ENCODE measurements at places on chromosomes 12 and 14.

- DNase-seq: no peak
Measured at GRCh38 chr12:54418441-54419087, 502 bp downstream of the ITGA5 start.

DNA sequence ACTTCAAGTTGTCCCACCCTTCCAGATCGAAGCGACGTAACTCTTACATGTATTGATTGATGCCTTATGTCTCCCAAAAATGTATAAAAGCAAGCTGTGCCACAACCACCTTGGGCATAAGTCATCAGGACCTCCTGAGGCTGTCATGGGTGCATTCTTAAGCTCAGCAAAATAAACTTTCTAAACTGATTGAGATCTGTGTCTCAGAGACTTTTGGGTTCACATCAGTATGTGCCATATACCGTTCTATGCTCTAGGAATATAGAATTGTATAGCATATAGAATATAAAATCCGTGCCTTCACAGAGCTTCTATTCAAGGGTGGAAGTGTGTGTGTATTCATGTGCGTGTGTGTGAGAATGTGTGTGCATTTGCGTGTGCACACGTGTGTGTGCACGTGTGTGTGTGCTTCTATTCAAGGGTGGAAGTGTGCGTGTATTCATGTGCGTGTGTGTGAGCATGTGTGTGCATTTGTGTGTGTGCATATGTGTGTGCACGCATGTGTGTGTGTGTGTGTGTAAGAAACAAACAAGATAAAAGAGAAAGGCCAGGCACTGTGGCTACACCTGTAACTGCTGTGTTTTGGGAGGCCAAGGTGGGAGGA, 11.5 kb upstream of the STX2 start:
- DNase-seq: no peak

DNA sequence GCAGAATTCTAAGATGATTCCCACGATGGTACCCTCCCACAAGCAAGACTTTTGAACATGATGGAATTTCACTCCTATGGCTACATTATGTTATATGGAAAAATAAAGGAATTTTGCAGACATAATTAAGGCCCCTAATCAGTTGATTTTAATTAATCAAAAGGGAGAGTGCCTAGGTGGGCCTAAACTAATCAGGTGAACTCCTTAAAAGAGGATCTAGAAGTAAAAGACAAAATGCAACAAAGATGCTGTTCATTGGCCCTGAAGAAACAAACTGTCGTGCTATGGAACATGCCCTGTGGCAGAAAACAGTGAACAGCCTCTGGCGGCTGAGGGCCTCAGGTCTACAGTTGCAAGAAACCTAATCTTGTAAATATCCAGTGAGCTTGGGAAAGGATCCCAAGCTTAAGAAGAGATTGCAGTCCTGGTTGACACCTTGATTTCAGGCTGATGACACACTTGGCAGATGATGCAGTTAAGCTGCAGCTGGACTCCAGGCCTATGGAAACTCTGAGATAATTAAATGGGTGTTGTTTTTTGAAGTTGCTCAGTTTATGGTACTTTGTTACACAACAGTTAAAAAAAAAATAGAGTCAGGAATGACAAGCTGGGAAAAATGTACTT, 13.8 kb downstream of the TMCC3 start:
- DNase-seq: no peak

- no peak for DNase-seq
Measured at GRCh38 chr14:94964181-94964580, 193.1 kb downstream of the DICER1 start.

DNA sequence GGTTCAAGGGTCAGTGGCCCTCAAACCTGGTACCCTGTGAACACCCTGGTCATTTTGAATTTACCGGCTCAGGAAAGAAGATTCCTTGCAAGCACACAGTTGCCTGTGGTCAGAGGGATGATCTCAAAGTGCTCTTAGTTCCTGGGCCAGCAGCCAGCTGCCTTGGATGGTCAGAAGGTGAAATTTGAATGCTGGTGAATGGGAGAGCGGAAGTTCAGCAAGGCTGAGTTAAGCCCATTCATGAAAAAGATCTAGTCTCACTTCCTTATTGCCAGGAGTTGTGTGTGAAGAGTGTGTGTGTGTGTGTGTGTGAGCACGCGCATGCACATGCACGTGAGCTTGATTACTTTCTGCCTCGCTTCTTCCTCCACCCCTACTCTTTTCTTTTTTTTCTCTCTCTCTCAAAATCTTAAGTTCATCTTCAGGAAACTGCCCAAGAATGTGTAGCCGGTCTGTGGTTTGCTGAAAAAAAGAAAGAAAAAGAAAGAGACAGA, 155.5 kb upstream of the CCND2 start:
- no peak for DNase-seq

GRCh38 chr12:52434760-52435530, 774 bp upstream of the KRT75 start:
- no peak for DNase-seq

DNA sequence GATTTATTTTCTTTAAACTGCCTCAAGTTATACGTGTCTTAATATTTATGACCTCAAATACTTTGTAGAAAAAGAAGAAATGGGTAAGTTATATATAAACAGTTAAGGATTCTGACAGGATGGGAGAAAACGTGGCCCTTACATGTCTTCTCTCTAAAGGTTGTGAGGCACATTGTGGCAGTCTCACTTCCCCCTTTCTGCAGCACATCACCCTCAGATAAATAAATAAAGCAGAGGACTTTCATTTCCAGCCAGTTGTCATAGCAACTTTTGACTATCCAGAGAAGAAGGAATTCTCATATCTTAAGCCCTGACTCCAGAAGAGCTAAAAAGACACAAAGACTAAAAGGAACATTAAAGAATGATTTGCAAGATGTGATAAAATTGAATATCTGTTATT, 28.8 kb upstream of the CEP83 start:
- DNase-seq: no peak

DNA sequence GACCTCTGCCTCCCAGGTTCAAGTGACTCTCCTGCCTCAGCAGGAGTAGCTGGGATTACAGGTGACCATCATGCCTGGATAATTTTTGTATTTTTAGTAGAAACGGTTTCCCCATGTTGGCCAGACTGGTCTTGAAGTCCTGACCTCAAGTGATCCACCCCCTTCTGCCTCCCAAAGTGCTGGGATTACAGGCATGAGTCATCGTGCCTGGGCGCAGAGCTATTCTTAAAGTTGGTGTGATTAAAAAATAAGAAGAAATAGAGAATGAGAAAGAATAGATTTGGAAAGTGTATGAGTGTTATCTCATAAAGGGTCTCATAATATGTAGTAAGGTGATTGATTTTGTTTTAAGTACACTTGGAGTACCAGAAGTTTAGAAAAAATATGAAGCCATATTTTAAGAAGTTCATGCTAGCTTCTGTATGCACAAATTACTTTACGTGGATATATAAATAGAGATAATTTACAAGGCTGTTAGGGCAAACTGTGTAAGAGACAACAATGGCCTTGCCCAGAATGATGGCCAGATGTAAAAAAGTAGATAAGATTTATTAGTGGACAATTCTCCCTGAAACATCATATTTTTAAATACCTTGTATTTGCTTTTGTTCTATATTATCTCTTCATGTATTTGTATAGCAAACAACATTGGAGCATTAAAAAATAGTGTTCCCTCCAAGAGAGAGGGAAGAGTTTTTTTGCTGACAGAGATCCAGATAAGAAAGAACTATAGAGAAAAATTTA, 1108.5 kb downstream of the SLC16A7 start:
- DNase-seq: no peak

GRCh38 chr12:118011377-118011776, 5.1 kb upstream of the RFC5 start:
- no peak for DNase-seq

- no peak for DNase-seq
Measured at GRCh38 chr12:117522559-117522958, 161.1 kb upstream of the NOS1 start.

DNA sequence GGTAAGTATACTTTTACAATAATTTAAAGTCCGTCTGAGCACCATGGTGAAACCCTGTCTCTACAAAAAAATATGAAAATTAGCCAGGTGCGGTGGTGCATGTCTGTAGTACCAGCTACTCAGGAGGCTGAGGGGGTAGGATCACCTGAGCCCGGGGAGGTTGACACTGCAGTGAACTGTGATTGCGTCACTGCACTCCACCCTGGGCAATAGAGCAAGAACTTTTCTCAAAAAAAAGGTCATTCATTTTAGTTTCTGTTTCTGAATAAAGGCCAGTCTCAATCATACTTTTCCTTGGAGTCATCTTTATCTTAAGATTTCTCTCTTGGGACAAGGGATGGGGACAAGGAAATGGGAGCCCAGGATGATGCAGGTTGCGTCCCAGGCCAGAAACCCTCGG, 12.9 kb downstream of the ANKRD13A start:
- no peak for DNase-seq

- no peak for DNase-seq
Measured at GRCh38 chr12:79532907-79533288, 157.9 kb downstream of the PAWR start.

DNA sequence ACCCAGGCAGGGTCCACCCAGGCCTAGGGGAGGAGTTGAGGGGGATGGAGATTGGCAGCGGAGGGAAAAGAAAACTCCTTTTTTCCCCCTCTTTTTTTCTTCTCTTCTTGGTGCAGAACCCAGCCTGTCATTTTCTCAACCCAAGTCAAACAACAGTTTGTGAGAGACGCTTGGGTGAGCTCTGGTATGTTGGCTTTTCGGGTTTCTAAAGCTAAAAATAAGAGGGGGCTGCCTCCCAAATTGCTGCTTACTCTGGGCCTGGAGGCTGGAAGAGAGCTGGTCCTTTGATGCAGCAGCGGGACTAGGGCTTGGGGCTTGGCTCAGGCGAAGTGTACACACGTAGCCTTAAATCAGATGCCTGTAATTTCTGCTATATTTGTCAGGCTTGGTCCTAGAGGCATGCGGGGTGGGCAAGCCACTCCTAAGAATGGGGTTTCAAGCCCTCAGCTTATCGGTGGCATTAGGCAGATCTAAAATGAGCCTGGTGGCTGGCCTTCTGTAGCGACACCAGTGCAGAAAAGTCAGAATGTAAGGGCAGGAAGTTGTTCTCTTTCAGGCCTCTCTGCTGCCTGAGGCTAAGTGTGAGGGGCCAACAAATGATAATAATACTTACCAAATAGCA, 816 bp upstream of the SLC8A3 start:
- no peak for DNase-seq

- DNase-seq: no peak
Measured at GRCh38 chr14:57831981-57832380, 33.9 kb downstream of the SLC35F4 start.

GRCh38 chr12:57241402-57242310, 9.3 kb downstream of the STAC3 start:
- DNase-seq: no peak

DNA sequence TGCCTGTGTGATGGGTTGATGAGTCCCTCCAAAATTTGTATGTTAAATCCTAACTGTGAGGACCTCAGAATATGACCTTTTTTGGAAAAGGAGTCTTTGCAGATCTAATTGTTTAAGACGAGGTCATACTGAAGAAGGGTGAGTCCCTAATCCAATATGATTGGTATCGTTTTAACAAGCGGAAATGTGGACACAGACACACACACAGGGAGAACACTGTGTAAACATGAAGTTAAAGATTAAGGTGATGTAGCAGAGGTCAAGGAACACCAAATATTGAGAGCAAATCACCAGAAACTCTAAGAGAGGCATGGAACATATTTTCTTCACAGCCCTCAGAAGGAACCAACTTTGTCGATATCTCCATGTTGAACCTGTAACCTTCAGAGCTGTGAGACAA, 1106.7 kb downstream of the SLC6A15 start:
- DNase-seq: no peak

- DNase-seq: no peak
Measured at GRCh38 chr12:110002676-110003515, 3.7 kb downstream of the ANKRD13A start.

- DNase-seq: no peak
Measured at GRCh38 chr12:115640929-115641328, 636.6 kb downstream of the MED13L start.

DNA sequence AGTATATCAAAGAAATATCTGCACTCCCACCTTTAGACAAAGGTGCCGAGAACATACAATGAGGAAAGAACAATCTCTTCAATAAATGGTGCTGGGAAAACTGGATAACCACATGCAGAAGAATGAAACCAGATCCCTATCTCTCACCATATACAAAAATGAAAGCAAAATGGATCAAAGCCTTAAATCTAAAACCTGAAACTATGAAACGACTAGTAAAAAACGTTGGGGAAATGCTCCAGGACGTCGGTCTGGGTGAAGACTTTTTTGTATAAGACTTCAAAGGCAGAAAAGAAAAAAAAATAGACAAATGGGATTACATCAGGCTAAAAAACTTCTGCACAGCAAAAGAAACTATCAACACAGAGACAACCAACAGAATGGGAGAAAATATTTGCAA, 83.8 kb downstream of the PPM1A start:
- DNase-seq: no peak

- no peak for DNase-seq
Measured at GRCh38 chr12:76026643-76027063, 4.9 kb downstream of the PHLDA1 start.

GRCh38 chr12:121653999-121654398, 15.5 kb downstream of the MORN3 start:
- no peak for DNase-seq

DNA sequence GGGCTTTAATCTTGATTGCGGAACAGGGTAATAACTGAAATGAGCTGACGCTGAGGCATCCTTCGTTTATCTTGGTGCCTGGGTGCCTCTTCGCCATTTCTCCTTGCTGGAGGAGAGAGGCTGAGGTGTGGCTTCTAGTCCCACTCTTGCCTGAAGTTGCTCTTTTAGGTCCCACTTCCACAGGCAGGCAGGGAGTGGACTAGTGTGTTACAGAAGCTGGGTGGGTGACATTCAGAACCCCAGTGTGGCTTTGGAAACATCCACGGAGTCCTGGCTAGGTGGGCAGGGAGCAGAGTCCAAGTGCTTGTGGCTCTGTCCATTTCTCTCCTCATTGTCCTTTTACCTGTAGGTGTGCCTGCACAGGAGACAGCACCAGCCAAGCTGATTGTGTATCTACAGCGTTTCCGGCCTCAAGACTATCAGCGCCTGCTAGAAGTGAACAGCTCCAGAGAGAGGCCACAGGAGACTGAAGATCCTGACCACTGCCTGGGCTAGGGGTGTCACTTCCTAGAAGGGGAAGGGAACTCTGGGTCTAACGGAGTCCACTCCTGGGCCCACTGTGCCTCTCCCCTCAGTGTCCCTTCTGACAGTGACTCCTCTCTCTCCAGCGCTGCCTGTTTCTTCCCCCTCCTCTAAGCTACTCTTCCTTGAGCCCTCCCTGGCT, 2.4 kb downstream of the THTPA start:
- DNase-seq: no peak

DNA sequence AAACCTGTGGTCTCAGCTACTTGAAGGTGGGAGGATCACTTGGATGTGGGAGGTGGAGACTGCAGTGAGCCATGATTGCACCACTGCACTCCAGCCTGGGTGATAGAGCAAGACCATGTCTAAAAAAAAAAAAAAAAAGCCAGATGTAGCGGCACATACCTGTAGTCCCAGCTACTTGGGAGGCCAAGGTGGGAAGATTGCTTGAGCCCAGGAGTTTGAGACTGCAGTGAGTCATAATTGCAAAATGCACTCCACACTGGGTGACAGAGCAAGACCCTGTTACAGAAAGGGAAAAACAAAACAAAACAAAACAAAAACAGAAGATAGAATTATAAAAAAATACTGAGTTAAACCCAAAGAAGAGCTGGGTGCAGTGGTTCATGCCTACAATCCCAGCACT, 29.1 kb upstream of the APOF start:
- DNase-seq: no peak

GRCh38 chr12:118355843-118356242, 16.9 kb downstream of the TAOK3 start:
- no peak for DNase-seq

GRCh38 chr14:85528080-85528896, 1.7 kb upstream of the FLRT2 start:
- DNase-seq: no peak

- no peak for DNase-seq
Measured at GRCh38 chr12:91846466-91847055, 299.1 kb downstream of the BTG1 start.

Data from stimulated activated CD8-positive, alpha-beta memory T cell treated with anti-CD3 and anti-CD28 coated beads, Interleukin-15, amount 100 ng/mL, for 24 hours (primary cell).